ENCODE measurements at places on chromosomes 12 and 14.

DNA sequence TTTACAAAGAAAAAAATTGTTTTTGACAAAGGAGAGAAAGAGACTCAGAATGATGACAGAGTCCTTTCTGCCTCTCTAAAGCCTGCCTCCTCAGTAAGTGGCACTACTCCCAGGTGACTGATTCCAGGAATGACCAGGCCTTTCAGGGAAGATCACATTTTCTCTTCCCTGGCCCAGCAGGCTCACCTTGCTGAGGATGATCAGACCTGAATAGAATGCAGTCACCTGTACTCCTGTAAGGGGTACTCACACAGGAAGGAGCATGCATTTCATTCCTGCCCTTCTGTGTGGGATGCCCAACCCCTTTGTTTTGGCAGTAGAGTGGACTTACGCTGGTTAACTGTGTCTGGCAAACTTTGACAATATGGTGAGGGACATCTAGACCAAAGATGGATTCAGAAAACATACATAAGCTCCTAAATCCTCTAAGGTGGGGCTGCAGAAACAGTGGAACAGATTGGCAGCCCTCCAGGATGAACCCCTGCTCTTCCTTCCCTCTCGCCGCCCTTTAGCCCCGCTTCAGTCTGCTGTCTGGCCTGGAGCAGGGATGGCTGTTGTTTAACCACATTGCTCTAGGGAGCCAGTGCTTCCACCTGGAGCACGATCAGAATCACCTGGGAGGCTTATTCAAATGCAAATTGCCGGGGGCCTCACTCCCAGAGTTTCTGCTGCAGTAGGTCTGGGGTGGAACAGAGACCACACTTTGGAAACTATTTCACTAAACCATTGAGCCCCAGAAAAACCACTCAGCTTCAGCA is 29.8 kb downstream of the ERG28 start:
- DNase-seq = no peak

GRCh38 chr12:120754792-120755191 is 29.2 kb downstream of the ACADS start:
- DNase-seq = no peak

DNA sequence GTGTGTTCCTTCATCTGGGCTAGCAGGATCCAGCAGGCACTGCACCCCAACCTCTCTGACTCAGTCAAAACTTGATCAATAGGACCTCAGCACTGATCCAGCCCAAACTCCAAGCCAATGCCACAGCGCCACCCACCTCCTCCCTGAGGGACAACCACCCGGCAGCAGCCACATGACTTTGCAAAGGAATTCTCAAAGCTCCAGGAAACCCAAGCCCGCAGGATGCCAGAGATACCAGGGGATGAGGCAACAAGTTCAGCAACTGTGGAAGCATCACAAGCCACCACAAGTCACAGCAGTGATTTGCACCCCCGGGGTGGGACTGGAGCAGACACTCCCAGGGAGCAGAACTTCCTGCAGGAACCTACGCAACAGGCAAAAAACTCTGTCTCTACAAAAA is 37.3 kb downstream of the ACTN1 start:
- DNase-seq = no peak

GRCh38 chr14:80845856-80846255 is 95.7 kb downstream of the CEP128 start:
- DNase-seq = no peak

GRCh38 chr14:68372368-68372767 is 420.5 kb downstream of the ZFP36L1 start:
- no peak for DNase-seq

DNA sequence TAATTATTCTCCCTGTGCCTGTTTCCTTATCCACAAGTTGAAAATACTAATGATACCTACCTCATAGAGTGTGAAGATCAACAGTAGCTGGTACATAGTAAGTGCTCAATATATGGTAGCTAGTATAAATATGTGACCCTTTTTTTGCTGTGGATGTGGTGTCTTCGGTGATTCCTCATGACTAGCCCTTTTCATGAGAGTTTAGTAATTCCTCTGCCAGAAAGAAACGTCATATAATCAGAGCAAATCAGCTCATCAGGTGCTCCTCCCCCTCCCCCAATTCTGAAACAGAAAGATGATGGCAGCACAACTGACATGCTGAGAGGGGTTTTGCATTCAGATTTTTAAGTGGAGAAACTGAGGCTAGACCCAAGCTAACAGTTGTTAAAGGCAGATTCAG is 210.8 kb downstream of the SLC41A2 start:
- DNase-seq = no peak

DNA sequence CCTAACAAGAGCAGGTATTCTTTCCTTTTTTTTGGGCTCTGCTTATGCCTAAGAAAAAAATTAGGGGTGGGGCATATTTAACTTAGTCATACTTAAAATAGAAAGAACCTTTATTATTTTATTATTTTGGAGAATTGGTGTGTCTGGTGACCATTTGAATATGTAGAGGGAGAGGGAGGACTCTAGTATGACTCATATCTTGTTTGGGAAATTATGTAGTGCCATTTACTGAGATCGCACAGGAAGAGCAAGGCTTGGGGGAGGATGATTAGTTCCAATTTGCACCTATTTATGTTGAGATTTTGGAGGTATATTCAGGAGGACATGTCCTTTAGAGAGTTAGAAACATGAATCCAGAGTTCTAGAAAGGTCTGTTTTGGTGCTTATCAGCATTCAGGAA is 9.9 kb downstream of the ZNF410 start:
- no peak for DNase-seq

- DNase-seq = no peak
Observed at GRCh38 chr12:2580821-2581220, 213.9 kb upstream of the FKBP4 start.

DNA sequence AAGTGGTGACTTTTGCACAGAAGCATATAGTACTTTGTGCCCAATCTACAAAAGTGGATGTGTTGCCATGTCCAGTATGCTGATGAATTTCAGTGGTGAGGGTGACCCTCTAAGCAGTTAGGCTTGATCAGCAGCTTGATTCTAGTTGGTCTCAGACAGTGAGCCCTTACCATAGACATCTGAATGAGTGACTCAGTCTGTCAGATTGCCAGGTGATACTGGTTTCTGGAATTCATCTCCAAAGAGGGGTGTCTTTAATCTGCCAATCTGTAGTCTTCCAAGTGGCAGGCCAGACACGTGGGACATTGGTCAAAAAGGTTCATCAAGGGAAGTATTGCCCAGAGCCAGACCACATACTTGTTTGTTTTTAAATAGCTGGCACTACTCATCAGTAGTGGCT is 187.4 kb upstream of the SLC16A7 start:
- no peak for DNase-seq

DNA sequence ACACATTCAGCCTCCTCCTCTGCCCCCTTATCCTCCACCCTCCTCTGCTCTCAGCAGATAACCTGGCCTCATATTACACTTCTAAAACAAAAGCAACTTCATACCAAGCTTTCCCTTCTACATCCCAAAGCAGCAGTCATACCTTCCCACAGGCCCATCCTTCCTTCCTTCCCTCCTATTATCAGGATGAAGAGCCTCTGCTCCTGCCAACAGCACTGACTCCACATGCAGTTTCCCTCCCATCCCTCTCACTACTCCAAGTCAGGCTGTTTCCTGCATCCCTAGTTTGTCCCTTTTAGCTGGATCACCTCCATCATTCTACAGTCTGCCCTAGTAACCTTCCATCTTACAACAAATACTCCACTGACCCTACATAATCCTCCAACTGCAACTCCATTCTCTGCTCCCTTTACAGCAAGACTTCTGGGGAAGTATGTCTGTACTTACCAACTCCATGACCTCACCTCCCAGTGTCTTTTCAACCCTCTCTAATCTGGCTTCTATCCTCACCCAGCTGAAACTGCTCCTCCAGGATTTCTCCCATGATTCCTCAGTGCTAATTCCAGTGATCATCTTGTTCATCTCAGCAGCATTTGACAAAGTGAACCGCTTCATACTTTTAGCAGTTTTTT is 4.9 kb upstream of the YEATS4 start:
- no peak for DNase-seq

DNA sequence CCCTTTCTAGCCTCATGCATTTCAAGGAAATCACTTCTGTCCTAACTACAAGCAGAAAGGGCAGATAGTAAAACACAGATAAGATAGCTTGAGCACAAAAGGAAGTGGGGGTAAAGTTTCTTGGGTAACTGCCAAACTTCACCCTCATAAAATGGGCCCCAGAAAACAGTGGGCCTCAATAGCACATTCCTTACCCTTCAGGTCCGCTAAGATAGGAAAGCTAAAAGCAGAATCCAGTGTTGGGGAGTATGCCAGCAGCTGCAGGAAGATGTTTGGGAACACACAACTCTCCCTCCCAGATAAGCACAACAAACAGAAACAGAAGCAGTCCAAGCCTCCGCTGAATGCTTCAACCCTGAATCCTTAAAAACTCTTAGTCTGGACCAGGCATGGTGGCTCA is 110.9 kb upstream of the MGAT4C start:
- no peak for DNase-seq

DNA sequence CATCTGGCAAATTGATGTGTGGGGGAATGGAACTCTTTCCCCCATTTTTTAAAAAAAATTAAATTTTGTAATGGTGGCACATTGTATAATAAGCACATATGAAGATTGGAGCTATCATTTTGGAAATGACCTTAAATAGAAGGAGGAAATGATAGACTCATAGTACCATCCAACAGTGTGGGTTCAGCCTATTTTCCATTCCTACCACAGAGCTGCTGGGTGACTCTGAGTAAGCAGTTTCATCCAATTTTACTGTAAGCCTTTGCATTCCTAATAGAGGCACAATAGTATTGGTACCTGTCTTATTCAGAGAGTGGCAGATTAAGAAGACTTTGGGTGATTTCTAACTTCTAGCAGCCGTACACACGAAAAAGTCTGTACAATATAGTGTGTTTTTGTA is 304.5 kb downstream of the RAD51B start:
- DNase-seq = no peak

DNA sequence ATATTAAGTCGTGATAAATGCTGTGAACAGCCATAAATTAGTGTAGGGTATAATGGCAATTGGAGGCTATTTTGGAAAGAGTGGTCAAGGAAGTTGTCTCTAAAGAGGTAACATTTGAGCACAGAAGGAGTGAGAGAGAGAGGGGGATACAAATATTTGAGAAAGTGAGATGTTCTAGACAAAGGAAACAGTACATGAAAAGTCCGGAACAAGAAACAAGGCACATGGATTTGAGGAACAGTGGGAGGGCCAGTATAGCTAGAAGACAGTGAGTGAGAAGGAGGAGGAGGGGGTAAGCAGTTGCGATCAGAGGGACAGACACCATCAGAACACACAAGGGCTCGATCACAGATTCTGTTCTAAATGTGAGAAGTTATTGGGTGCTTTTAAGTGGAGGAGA is 20.1 kb upstream of the RNASE12 start:
- DNase-seq = no peak

DNA sequence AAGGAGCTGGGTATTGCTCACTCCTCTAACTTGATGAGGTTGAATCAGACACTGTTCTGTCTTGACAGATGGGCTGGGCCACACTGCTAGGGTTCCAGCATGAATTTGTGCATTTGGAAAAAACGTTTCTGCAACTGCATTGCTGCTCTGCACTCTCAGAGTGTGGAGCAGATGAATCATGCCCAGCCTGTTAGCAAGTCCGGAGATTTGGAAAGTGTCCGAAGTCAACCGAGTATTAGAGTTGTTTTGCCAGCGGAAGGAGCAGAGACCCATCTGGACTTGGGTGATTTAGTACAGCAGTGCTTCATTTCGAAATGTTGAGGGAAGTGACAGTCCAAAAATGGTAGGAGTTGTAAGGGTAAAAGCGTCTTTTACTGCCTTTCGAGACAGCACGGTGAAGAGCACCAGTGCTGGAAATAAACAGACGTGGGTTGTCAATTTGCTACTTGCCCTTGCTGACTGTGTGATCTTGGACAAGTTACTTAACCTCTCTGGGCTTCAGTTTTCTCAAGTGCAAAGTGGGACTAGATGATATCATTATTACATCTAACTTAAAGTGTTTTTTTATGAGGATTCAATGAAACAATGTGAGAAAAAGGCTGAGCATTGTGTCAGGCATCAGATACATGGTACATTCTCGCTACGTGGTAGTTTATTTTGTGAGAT is 139.5 kb downstream of the CHST11 start:
- DNase-seq = no peak

DNA sequence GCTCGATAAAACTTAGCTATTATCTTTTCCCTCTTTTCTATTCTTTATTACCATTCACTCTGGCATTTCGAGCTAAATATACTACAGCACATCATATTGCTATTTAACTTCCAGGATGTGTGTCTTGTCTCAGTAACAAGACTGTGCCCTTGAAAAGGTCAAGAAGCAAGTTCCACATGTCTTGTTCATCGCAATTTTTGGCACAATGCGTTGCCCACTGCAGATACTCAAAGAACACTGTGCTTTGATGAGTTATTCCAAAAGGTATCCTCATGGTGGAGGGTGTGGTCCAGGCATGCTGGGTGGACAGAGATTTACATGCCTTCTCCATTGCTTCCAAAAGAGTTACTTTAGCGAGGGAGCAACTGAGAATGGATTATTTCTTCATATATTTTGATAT is 6.6 kb downstream of the E2F7 start:
- no peak for DNase-seq

GRCh38 chr12:74285773-74286172 is 251.9 kb upstream of the ATXN7L3B start:
- DNase-seq = no peak

- no peak for DNase-seq
Observed at GRCh38 chr14:35380794-35381193, 23.8 kb downstream of the NFKBIA start.

DNA sequence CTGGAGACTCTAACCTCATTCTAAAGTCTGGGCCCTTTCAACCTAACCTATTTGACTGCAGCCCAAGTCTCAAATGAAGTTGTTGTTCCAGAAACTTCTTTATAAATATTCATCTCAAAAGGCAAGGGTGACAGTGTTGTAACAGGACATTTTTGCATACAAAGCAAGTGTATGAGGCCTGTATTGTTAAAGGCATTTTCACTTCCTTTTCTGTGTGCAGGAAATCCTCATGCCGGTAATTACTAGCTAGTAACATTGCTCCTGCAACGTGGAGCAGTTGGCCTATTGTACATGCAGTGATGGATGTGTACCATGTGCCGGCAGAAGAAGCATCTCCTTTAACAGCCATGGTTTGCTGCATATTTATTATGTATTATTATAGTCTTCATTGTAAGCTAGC is 156.5 kb upstream of the RMST start:
- DNase-seq = no peak

- DNase-seq = no peak
Observed at GRCh38 chr12:52606581-52607218, 5.4 kb upstream of the KRT72 start.

DNA sequence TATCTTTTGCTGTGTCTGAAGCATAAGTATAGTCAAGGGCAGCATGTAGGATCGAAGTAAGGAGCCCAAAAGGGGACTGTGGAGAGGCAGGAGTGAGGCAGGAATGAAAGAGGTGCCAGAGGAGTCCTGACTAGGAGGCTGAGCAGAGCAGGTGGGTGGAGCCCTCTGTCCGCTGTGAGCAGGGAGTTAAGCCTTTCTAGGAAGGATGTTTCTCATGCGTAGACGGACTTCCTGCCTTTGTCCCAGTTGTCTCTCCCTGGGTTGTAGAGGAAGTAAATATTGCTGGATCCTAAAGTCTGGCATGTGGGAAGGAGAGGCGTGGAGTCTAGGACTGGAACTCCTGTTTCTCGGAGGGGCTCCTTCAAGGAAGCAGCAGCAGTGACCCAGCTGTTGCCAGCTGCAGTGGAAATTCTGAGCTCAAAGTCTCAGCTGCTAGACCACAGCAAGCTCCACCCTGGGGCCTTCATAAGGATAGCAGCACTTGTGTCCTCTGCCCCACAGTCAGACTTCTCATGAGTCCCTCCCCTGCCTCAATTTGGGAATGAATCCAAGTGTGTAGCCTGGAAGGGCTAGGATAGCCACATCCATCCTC is 44.0 kb downstream of the RBMS2 start:
- DNase-seq = no peak

GRCh38 chr14:71061458-71061857 is 154.2 kb downstream of the PCNX1 start:
- no peak for DNase-seq

All from stimulated activated CD4-positive, alpha-beta T cell treated with anti-CD3 and anti-CD28 coated beads, TNF-alpha, amount 100 ng/mL, for 1 hour (primary cell).